ENCODE measurements at places on chromosomes 7 and 10.

GRCh38 chr7:1366801-1367405 lies 92.4 kb downstream of the MICALL2 start:
- DNase-seq: no peak

DNA sequence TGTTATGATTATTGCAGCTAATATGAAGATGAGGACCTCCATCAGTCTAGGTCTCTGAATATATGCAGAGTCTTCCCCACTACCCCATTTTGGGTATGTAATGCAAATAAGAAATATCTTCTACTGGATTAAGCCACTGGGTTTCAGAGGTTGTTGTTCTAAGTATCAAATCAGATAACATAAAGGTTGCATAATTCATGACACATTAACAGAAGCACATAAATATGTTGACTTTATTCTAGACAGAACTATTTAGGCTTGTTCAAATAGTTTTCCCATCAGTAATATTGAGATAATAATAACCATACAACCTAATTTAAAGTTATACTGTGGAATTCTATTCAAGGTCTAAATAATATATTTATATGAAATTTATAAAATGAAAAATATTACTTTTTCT lies 157.1 kb downstream of the ETV1 start:
- DNase-seq: no peak

GRCh38 chr7:43954524-43955228 lies 28.4 kb downstream of the UBE2D4 start:
- DNase-seq: no peak

- no peak for DNase-seq
These were observed 179.2 kb downstream of the DYNC1I1 start for GRCh38 chr7:95951531-95951930.

GRCh38 chr7:77222819-77223218 lies 23.2 kb upstream of the FGL2 start:
- no peak for DNase-seq

DNA sequence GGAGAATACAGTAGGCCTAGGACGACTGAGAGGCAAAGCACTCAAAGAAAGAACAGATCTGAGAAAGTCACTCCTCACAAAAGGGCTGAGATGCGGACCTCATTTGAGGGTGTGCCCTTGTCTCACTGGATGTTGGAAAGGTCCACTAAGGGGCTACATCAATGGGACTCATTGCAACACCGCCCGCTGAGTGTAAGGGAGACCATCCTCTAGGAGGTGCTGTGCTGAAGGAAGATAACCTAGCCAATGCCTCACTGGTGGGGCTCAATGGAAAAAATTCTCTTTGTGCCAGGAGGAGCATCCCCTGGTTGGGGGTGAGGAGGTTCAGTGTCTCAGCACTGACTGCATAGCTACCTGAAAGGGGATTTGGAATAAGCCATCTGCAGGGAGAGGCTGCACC lies 758.7 kb upstream of the CELF2 start:
- no peak for DNase-seq

- DNase-seq: no peak
These were observed 47.1 kb downstream of the KLF6 start for GRCh38 chr10:3737864-3738263.

DNA sequence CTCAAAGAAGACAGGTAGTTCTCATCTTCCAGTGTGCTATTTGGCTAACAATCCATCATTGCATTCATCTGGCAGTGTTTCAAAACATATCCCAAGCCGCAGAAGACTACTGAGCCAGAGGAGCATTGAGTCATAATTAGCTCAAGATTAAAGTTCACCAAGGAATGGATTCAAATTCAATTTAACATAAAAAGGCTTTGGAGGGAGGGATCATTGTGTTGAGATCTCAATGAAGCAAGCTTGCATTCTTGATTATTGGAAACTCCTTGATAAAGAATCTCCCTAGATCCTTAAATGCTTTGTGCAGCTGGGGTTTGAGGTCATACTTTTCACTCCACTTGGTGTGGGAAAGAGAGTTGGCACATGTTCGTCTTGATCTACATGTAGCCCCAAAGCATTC lies 142.8 kb upstream of the SEMA3A start:
- no peak for DNase-seq

GRCh38 chr10:119693262-119693957 lies 32.4 kb upstream of the INPP5F start:
- no peak for DNase-seq

- DNase-seq: peak; percentile 23
These were observed 538.5 kb downstream of the HTR7 start for GRCh38 chr10:90319188-90319914.

DNA sequence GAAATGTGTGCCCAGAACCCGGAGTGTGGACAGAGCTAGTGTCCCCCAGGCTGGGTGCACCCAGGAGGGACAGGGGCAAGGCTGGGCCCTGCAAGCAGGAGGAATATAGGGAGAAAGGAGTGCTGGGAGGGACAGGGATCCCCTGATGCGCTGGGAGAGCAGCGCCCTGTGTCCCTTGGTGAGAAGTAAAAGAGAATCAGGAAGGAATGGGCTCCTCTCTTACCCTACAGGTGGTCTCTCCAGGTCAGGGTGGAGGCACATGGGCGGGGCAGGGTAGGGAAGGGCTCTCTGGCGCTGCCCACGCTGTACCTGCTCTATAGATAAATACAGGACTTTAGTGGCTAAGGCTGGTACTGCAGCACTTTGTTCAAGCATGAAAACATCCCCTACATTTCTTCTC lies 753.8 kb downstream of the GRID1 start:
- no peak for DNase-seq

GRCh38 chr10:27481486-27481885 lies 22.6 kb upstream of the RAB18 start:
- no peak for DNase-seq

GRCh38 chr7:93315896-93316295 lies 83.7 kb downstream of the VPS50 start:
- no peak for DNase-seq

DNA sequence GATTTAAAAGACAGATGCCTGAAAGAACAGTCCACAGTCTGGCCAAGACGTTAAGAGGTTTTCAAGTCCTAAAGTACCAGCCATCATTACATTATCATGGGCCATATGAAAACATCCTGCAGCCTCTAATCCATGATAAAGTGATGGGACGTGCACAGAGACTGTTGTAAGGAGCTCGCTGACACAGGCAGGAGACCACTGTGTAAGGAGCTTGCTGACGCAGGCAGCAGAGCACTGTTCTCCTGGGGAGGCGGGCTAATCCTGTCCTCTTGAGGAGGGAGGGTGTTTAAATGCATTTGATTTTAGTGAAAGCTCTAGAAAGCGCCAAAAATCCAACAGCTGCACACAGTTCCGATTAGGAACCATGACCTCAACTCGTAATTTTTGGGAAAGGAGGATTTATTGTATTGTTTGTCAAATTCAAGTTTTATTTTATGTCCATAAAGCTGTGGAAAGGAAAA lies 16.9 kb downstream of the SVIL start:
- no peak for DNase-seq

GRCh38 chr7:21377545-21377944 lies 50.3 kb upstream of the SP4 start:
- no peak for DNase-seq

- no peak for DNase-seq
These were observed 224.2 kb downstream of the MLLT10 start for GRCh38 chr10:21758239-21758638.

GRCh38 chr10:96578633-96579032 lies 8.2 kb downstream of the TM9SF3 start:
- DNase-seq: no peak

GRCh38 chr10:680146-680545 lies 9.3 kb downstream of the DIP2C start:
- no peak for DNase-seq

GRCh38 chr10:17084258-17084657 lies 45.4 kb downstream of the CUBN start:
- DNase-seq: no peak

DNA sequence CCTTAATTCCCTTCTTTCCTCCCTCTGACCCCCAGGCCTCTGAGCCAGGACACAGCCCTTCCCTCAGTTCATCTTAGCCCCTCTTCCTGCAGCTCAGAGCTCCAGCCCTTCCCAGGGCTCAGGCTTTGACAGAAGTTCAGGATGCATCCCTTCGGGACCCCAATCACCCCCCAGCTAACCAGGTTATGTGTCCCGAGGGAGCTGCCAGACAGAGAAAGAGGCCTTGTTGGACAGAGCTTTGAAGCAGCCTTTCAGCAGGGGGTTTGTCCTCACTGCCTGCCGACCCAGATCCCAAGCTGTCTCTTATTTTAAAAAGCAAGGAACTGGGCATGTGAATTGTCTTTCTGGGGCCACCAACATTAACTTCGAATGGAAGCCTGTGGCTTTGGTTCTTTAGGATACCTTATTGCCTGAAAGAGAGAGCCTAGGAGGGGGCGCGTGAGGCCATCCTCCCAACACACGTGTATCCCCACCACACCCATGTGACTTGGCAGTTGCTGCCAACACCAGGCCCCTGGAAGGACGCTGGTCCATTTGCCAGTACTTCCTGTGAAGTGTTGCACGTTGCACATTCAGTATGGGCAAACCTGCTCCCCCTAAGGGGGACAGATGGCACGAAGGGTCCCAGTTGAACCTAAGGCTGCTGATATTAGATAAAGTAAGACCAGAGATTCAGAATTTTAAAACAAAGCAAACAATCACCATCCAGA lies 858 bp downstream of the CCDC136 start:
- DNase-seq: no peak

DNA sequence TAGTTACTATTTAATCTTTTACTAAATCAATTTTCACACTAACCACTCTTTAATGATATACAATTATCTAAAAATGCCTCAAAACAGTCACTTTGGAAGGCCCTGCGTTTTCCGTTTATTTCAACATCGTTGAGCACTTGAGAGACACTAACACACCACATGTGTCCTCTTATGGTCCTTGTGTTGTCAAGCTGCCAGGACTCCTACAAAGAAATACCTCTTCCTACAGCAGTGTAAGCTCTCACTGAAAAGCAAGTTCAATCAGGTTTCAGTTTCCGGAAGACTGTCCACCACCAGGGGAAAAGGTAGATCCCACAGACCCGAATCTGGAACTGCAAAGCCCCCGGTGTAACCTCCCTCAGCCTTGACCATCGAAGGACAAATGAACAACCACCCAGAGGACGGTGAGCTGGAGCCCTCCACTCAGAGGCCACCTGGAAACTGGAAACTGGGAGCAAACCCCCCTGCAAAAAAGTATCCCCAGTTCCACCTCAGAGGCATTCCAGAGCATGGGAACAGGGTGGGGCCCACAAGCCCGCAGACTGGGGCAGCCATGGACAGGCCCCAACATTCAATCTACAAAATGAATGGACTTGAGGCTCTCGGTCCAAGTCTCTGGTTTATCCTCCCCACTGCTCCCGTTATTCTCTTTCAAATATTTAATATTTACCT lies 37.6 kb downstream of the KCNH2 start:
- no peak for DNase-seq

DNA sequence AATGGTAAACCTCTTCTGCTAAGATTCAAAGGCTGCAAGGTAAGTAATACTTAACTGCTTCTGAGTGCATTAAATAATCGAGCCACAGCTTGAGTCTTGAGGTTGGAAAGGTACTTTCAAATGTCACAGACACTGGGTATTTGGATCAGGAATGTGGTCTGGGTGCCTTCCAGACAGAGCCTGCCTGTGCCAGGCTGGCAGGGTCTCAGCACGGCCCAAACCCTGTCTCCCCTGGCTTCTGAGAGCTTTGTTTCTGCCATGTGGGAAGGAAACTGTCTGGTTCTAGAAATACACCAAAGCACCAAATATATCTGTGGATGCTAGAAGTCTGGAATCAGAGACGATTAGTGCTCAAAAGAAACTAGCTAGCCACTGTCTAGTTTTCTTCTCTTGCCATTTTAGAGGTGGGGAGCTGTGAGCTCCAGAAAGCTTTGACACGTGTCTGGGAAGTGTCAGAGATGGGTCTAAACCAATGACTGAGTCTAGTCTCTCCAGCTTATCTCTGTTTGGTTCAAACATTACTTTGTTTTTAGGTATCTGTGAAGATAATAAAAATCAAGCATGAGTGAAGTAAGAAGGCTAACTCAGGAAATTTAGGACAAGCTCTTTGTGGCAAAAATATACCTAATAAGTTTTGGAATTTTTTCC lies 162.8 kb downstream of the CYP26A1 start:
- no peak for DNase-seq

- DNase-seq: no peak
These were observed 6.2 kb upstream of the OTUD1 start for GRCh38 chr10:23432639-23433038.

DNA sequence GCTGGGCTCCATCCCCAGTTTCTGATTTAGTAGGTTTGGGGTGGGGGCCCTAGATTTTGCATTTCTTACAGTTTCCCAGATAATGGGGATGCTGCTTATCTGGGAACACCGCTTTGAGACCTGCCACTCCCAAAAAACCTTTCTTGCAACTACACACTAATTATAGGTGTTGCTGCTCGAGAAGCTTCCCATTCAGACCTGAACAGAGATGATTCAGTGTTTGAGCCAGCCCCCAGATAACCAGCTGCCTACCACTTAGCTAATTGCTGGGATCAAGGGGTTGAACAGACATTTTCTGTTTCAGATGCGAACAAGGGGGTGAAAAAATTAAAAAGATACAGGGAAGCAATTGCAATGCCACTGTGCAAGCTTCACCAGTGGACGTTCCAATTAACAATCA lies 448.5 kb downstream of the KCNMA1 start:
- DNase-seq: no peak

DNA sequence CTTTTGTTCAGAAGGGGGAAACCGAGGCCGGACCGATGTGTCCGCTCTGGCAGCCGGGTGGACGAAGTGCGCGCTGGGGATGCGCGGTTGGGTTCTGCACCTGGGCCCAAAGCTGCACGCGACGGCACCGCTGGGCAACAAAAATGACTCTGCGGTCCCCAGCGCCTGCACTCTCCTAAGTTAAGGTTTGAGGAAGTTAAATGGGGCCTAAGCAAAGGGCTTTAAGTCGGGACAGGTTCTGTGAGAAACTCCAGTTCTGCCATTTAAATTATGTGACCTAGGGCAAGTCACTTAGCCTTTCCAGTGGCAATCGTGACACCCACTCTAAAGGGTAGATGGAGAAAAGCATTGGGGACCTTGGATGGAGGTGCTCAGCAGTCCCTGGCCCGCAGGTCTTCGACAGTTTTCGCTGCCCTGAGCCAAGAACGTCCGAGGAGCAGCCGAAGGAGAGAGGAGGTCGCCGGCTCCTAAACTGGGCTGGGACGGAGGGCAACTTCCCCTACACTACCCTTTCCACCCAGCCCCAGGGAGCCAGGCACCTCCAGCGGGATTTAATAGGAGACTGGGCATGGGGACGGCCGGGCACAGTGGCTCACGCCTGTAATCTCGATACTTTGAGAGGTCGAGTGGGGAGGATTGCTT lies 534 bp upstream of the ACBD5 start:
- DNase-seq: no peak

- DNase-seq: peak; percentile 88
These were observed 23.2 kb downstream of the POR start for GRCh38 chr7:75937958-75938786.

GRCh38 chr10:49369216-49370162 lies 26.4 kb downstream of the DRGX start:
- DNase-seq: no peak

- DNase-seq: no peak
These were observed 3.8 kb downstream of the LRCH4 start for GRCh38 chr7:100582041-100582579.

DNA sequence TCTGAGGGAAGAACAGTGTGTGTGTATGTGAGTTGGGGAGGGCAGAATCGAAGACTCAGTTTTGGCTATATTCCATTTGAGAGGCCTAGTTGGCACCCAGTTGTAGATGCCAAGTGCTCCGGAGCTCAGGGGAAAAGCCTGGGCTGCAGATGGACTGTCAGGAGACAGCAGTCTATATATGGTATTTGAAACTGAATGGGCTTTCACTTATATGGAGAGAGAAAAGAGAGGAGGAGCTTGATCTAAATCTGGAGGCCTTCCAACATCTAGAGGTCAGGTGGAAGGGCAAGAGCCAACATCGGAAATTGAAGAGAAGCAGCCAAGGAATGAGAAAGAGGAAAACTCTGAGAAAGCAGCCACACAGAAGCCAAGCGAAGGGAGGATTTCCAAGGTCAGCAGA lies 350.8 kb upstream of the BMPER start:
- no peak for DNase-seq
